ENCODE measurements at places on chromosomes 2 and 18. TPM values are rescaled to one million over a fixed set of nuclear protein-coding genes. Genes with fewer than 3 reads are reported as not detected.

Gene SULT1C2
- total RNA-seq = not detected

GRCh38 chr2:60555783-60556139, 2.3 kb upstream of the BCL11A start:
- no peak for DNase-seq

DNA sequence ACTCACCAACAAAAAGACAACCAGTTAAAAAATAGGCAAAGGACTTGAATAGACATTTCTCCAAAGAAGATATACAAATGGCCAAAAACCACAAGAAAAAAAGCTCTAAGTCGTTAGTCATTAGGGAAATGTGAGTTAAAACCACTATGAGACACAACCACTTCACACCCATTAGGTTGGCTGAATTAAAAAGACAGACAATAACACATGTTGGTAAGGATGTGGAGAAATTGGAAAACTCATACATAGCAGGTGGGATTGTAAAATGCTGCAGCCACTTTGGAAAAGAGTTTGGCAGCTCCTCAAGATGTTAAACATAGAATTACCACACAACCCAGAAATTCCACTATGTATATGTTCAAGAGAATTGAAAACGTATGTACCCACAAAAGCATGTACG, 117.6 kb upstream of the SPATS2L start:
- DNase-seq = peak; percentile 97

GRCh38 chr2:62663920-62664795, 41.4 kb upstream of the EHBP1 start:
- peak; percentile 64 for DNase-seq

- no peak for DNase-seq
These were observed 68.1 kb downstream of the TEKT4 start for GRCh38 chr2:94939349-94939748.

GRCh38 chr2:46988733-46989481, 73.3 kb upstream of the MCFD2 start:
- no peak for DNase-seq

DNA sequence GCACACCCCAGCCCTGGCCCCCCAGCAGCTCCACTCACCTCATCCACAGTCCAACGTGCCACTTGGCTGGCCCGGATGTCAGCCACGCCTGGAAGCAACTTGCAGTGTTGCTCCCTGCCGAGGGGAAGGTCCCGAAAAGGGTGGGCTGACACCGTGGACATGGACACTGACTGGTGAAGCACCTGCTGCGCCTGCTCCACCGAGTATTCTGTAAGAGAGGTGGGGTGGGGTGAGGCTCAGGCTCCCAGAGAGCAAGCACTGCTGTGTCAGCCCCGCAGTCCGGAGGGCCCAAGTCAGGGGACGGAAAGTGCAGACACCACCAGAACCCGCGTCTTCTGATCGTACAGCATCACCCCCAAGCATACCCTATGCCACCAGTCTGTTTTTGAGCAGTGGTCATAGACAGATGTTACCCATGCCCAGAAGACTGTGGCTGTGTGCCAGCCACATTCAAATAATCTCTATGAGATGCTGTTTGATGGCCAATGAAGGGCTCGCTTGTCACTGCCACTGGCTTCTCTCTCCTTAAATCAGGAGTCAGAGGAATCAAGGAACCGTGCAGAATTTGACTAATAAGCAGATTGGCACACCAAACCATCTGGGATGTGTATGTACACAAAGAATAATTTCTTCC, 74.2 kb upstream of the TMEM200C start:
- DNase-seq = no peak

DNA sequence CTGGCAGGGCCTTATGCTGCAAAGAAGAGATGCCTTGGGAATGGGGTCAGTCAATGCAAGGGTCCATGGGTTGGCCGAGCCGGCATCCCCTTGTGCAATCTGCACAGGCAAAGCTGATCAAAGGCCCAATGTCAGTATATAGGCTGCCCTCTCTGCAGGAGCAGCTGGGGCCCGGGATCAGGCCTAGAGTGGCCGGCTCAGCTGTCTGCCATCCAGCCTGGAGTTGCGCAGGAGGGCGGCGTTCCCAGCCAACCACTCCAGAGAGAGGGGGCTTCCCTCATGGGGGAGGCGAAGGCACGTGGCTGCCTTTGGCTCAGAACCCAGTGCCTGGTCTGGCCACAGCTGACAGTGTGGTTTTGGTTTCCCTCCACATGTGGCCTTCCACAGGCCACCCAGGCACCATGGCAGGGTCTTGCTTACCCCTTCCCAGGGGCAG, 3.9 kb downstream of the INPP5D start:
- DNase-seq = no peak

- DNase-seq = no peak
These were observed 67.4 kb downstream of the KLHL29 start for GRCh38 chr2:23452372-23452771.

Gene CFAP53
- not detected for total RNA-seq

GRCh38 chr18:74929110-74929509, 279.8 kb downstream of the PTGR3 start:
- DNase-seq = no peak

- no peak for DNase-seq
These were observed 231.9 kb upstream of the MMADHC start for GRCh38 chr2:149819356-149819957.

GRCh38 chr2:233473386-233473791, 93.2 kb downstream of the USP40 start:
- DNase-seq = no peak

GRCh38 chr18:29540548-29540947, 1363.6 kb upstream of the CDH2 start:
- no peak for DNase-seq

DNA sequence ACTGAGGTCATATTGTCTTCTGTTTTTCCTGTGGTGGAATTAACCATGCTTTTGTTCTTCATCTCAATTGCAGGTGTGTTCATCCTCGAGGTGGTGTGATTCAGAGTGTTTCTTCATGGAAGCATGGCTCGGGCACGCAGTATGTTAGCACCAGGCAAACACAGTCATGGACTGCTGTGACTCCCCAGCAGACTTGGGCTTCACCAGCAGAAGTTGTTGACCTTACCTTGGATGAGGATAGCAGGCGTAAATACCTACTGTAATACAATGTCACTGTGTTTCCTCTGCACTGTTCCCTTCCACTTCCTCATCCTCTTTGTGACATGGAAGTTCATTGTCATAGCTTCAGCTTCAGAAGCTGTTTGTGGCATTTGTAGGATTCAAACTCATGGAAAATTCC, 158.7 kb downstream of the HAUS1 start:
- no peak for DNase-seq

GRCh38 chr2:42064417-42064942, 16.7 kb downstream of the PKDCC start:
- no peak for DNase-seq

DNA sequence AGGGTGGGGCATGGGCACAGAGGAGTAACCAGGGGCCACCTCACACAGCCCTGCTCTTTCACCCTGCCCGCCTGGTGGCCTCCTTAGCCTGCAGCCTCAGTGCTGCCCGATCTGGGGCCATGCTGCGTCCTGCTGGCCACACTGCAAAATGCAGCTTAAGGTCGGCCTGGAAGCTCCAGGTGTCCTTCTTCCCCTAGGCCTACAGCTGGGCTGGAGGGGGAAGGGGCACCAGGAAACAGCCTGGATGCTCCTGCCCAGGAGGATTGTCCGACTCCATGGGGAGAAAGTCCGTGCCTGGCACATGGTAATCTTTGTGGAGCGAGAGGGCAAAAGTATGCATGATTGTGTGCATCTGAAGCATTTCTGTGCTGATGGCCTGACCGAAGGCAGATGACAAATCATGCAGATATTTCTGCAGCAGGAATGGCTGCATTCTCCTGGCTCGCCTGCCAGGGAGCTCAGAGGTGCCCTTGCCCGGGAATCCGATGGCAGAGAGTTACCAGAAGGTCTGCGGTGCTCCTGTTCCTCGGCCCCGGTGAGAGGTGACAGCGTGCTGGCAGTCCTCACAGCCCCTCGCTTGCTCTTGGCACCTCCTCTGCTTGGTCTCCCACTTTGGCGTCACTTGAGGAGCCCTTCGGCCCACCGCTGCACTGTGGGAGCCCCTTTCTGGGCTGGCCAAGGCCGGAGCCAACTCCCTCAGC, 12.8 kb upstream of the ALPP start:
- peak; percentile 11 for DNase-seq

- no peak for DNase-seq
These were observed 18.6 kb downstream of the ADCYAP1 start for GRCh38 chr18:923144-923866.

DNA sequence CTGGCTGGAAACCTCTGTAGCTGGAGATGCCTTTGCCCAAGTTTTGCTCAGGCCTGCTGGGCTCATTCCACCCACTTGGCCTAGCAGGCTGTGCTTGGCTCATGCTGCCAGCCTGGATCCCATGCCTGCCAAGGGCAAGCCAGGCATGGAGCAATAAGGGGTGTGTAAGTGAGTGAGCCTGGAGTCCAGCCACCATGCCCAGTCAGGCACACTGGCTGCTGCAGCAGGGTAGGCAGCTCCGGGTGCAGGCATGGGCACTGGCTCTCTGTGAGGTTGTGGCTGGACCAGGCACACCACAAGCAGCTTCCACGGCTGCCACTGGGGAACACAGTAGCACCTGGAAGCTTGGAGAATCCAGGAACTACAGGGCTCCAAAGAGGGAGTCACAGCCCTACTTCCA, 147.7 kb upstream of the HS6ST1 start:
- DNase-seq = no peak

Gene GREB1L
- total RNA-seq = 15.2 TPM

Gene ZNF396
- 0.19 TPM for total RNA-seq

Gene MLPH
- total RNA-seq = 155 TPM

DNA sequence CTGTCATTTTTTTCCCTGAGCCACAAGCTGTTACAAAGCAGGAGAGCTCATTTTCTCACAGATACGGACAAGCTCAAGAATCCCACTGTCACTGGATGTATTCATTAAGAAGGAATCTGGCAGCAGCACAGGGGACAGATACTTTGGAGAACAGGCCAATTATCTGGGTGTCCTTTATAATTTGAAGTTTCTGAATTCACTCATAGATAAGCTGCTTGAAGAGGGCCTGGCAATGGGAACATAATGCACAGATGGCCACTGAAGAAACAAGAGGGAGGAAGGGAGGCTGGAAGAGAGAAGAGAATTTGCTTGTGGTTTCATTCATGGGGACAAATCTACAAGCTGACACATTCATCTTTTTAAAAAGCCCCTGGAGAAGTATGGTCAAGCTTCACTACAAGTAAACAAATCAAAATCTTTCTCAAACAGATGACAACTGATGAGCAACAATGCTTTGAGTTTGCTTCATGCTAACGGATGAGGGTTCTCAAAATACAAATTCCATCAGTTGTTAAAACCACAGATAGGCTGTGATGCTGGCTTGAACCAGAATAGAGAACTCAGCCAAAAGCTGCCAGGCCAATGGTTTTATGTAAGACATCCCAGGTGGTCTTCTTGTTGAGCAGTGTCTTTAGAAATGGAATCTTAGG, 11.9 kb downstream of the BCL2 start:
- DNase-seq = peak; percentile 6
